ENCODE measurements at places on chromosomes 3 and 15.

DNA sequence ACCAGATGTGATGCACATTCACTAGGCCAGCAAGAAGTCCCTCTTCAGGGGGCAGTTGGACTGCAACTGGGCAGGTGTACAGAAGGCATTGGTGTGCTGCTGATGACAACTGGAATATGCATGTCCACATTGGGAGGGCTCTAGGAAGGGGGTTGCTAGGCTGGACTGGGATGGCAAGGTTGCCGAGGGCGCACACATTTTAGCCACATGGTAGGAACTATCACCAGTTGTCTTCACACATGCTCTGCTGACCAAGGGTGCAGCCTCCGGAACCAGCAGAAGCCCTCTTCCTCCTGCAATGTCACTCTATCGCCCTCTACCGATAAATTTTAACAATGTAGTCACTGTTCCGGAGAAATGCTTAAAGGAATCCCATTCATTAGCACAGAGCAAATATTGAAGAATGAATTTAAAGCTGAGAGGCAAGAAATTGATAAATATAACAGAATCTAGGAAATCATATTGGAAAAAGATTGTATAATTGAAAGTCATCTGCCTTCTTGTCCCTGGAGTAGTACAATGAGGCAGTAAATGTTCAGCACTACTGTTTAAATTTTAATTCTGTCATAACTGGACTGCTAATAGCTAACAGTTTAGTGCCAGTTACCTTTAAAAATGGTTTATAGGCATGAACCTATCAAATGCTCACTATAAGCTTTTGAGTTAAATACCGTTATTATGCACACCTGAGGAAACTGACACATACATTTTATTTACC lies 22.6 kb upstream of the LYSMD4 start:
- peak; percentile 34 for DNase-seq

- DNase-seq: no peak
Measured at GRCh38 chr3:45978006-45978761, 17.4 kb downstream of the FYCO1 start.

- DNase-seq: no peak
Measured at GRCh38 chr3:195117978-195118581, 152.9 kb downstream of the XXYLT1 start.

DNA sequence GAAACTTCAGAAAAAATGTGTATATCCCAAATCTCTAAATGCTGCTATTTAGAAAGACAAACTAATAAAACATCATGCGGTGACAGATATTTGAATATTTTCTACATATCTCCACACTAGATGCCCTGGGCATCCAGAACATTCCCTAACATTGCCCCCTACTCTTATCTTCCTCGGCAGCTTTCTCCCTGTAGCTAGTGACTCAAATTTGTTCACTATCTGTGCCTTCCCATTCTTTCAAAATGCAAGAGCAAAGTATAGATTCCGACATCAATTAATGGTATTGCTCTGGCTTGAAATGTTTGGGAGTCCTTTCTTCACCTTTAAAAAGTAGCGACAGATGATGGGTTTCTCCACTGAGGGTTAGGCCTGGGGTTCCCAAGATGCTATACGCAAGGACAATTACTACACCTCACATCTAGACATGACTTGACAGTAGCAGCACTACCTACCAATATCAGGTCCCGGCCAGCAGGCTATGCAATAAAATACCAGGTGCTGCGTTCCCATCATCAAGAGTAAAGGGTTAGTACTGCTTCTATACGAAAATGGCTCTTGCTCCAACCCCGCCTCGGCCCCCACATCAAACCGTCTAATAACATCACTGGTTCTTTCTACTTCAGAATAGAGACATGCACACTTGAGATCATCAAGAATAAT lies 631 bp downstream of the UBR1 start:
- peak; percentile 16 for DNase-seq

DNA sequence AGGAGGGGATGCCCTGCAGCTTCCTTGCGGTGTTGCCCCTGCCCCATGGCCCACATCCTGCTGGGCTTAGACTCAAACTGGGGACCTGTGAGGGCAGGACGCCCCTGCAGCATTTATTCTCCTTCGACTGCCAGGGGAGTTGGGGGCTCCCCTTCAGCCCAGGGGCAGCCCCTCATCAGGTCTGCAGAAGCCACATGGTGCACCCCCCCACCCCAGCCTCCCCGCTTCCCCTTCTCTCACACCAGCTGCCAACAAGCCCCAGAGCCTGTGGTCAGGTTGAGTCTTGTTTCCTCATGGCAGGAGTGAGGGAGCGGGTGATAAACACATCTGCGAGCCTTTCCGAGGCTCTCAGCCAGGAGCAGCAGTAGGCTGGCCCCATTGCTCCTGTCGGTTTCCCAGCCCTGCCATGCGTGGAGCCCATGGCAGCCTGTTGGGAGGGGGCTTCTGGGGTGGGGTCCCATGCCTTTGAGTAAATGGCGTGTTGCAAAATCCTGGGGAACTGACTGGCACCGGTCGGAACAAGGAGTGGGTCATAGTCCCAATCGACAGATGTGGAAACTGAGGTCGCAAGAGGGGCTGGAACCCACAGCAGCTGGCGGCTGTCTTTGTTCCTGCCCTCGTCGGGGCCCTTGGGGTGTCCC lies 27.8 kb downstream of the WNT7A start:
- DNase-seq: peak; percentile 43

DNA sequence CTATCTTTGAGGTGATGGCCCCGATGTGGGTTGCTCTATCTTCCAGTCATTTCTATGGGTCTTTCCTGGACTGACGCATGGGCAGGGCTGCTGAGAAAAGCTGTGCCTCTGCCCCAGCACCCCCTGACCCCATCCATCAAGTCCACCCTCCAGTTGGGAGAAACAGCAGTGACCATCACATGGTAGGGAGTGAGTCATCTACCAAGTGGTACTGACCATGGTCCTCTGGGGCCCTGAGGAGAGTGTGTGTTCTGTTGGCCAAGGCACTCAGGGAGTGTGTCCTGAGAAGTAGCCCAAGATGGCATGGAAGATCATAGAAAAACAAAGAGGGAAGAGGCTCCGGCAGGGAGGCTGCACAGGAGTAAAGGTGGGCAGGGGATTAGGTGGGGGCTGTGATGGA lies 1.6 kb upstream of the DNAH1 start:
- DNase-seq: no peak

DNA sequence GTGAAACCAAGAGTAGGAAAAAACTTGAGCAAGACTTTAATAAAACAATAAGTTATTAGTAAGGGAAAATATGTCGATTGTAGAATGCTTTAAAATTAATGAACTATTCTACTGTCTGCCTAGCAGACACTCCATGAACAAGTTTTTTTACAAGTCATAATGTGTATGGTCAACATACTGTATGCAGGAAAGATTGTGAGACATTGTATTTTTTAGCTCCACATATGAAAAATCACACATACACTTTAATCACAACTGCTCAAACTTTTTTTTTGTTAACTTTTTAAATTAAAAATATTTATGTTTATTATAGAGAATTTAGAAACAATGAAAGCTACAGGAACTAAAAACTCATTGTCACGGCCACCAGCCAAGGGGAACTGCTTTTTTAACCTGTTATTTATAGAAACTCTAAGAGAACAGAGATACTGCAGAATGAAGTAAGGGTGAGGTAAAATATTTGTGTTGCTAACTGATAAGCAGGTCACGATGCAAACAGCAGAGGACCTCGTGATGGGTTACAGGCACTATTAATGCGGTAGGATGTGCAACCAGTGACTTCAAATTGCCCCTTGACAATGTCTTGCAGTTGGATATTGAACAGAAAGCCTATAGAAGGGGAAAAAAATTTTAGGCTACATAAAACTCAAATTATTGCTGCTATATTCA lies 53.0 kb downstream of the THSD4 start:
- DNase-seq: no peak

- no peak for DNase-seq
Measured at GRCh38 chr15:42628761-42629160, 53.4 kb downstream of the STARD9 start.
